ENCODE measurements at places on chromosomes 6 and 20. TPM values are rescaled to one million over a fixed set of nuclear protein-coding genes. Genes with fewer than 3 reads are reported as not detected.

DNA sequence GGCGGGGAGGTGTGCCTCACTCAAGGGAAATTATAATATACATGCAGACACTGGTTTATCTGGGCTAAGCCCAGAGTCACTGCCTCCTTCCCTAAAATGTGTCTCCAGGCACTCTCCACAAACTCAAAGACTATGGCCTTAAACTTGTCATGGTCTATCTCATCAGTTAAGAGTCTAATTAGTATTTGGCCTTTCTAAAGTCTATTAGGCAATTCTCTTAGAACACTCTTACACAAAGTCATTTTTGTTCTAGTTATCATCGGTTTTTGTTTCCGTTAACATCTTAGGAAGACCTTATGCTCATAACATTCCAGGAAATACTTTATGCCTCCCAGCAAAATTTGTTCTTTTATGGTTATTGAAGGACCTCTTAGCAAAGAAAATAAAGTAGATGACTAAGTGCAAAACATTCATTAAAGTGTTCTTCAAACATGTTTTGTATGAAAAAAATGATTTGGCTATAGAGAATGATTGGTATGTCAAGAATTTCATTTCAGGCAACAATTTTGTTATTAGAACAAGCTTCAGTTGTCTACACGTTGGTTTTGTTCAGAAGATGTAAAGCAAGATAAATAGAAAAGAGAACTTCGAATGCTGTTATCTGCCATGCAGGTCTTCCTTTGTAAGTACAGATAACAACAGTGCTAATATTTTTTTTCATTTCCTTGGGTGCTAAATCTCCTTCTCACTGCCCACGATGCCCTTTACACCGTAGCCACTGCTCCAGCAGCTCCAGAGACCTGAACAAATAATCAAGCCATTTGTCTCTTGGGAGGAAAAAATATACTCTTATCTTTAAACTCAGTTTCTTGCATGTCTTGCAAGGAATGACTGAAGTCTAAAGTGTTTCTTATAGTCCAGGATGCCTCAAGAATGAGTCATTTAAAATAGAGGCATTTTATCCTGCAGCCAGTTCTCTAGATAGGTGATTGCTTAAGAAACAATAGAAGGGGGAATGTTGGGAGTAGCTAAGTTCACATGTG lies 170.4 kb downstream of the HTR1B start:
- no peak for DNase-seq
- H3K27me3 ChIP-seq, result no peaks in the 10 kb centered on the region
- no peak overlapping the region for H3K4me3 ChIP-seq
- no peaks in the 10 kb centered on the region for H3K36me3 ChIP-seq

Gene CUTA
- total RNA-seq, result 163 TPM

DNA sequence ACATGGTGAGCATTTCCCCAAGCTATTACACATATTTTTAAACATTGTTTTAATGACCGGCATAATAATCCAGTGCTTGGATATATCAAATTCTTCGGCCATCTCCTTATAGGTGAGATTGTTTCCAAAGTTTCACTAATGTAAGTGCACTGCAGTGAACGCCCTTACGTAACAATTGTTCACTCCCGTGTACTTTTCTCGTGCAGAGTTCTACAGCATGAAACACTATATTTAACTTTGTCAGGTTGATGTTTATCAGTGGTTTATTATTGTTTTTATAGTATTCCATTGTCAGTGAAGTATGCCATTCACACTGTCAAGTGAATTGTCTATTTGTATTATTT lies 3.4 kb upstream of the GZF1 start:
- H3K36me3 ChIP-seq, result peaks cover 5% of the 10 kb centered on the region
- peaks cover 24% of the 10 kb centered on the region for H3K4me1 ChIP-seq
- H3K27me3 ChIP-seq, result no peaks in the 10 kb centered on the region
- no peak for DNase-seq
- peak overlapping the region; percentile 96 for H3K27ac ChIP-seq

DNA sequence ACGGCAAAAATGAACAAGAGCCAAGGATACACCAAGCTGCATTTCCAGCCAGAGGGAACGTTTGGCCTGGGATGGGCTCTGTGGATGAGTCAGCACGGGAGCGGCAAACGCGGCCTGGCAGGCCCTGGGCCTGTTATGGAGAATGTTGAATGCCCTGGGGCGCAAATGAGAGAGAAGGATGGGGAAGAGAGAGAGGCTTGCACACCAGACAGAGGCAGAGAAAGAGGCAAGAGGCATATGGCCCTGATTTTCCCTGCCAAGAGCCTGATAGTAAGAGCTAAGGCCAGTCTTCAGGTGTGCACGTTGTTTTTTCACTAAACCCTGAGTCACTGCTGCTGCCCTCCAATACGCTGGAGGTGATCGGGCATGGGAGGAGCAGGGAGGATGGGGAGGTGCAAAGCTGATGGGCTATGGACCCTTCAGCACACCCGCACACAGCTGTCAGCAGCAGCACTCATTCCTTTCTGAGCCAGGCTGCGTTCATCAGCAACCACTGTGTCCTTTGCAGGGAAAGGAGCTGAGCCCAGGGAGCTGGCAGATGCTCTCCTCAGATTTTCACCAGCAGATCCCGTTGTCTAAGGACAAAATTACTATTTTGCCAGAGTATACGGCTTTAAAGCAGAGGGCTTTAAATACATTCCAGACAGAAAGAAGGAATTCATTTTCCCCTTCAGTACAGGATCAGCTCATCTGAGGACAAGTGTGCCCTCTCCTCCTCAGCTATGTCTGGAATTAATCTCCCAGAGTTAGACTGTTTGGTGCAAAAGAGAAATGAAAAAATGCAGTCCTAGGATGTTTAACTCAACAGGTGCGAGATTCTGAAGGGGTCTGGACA lies 61.7 kb upstream of the SLC22A23 start:
- no peaks in the 10 kb centered on the region for H3K4me1 ChIP-seq
- H3K4me3 ChIP-seq, result no peak overlapping the region
- H3K27me3 ChIP-seq, result no peaks in the 10 kb centered on the region
- H3K27ac ChIP-seq, result no peak overlapping the region
- DNase-seq, result no peak

GRCh38 chr20:19918965-19919329 lies 98.2 kb upstream of the NAA20 start:
- DNase-seq, result no peak
- no peaks in the 10 kb centered on the region for H3K27me3 ChIP-seq

DNA sequence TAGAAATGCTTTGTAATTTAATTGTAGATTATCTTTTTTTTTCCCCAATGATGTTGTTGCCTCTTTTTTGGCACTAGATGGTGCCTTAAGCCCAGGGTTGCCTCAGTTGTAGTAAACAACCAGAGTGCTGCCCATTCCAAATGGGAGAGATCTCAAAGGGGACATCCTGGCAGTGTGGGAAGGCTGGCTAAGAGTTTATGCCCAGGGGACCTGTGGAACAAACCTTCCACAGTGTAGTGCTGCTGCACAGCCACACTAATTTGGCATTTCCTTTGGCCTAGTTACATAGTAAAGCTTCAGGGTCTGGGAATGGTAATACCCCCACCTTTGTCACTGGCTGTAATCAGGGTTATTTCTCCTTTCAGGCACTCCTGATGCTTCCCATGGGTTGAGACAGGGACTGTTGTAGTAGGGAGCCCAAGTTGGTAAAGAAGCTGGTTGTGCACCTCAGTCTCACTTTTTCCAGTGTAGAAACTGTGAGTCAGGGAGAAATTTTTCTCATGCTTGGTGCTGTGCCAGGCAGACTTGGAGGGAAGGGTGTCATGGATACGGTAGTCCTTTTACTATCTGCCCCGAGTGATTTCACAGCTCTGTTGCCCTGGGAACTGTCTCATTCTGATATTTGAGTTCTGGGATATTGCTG lies 177.8 kb upstream of the ECI2 start:
- no peak overlapping the region for H3K4me3 ChIP-seq
- no peak for DNase-seq

DNA sequence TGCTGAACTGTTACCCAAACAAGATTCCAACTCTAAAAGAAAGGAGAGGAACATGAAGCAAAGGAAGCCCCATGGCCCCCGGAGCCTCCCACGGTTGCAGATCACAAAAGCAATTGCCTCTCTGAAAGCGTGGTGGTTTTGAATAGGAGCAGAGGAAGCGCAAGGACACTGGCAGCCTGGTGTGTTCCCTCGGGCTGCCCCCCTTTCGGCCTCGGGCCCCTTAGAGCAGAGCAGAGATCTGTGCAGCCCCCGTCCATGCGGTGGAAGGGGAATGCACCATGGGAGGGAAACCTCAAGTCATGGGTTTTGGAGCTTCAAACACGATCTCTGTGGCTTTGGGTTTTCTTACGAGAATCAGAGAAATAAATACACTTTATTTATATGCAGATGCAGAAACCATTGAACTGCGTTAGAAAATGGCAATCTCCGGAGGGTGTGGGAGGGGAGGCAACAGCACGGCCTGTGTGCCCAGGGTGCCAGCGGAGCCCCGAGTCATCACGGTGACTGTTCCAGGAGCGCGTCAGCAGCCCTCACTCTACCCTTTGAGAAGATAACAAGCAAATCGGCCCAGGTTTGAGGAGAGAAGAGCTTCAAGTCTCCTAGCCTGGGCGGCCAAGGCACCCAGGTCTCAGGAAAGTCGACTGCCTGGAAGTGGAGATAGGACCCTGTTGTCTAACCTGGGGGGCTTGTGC lies 20.5 kb downstream of the FOXF2 start:
- H3K4me1 ChIP-seq, result no peaks in the 10 kb centered on the region
- peak; percentile 37 for DNase-seq
- no peak overlapping the region for H3K4me3 ChIP-seq
- H3K27ac ChIP-seq, result no peak overlapping the region

Gene CBLN4
- 0.35 TPM for total RNA-seq

GRCh38 chr6:52230685-52231084 lies 13.6 kb downstream of the IL17F start:
- H3K36me3 ChIP-seq, result no peaks in the 10 kb centered on the region
- no peaks in the 10 kb centered on the region for H3K4me1 ChIP-seq
- DNase-seq, result no peak
- no peaks in the 10 kb centered on the region for H3K27me3 ChIP-seq
- no peak overlapping the region for H3K4me3 ChIP-seq

GRCh38 chr6:7172649-7173048 lies 64.9 kb downstream of the RREB1 start:
- no peaks in the 10 kb centered on the region for H3K27me3 ChIP-seq
- peak overlapping the region; percentile 62 for H3K27ac ChIP-seq
- no peaks in the 10 kb centered on the region for H3K36me3 ChIP-seq
- H3K4me1 ChIP-seq, result peaks cover 37% of the 10 kb centered on the region

- DNase-seq, result no peak
- H3K4me1 ChIP-seq, result no peaks in the 10 kb centered on the region
- H3K27ac ChIP-seq, result no peak overlapping the region
- H3K27me3 ChIP-seq, result no peaks in the 10 kb centered on the region
These were observed 240.8 kb downstream of the TFAP2A start for GRCh38 chr6:10174056-10174455.

Gene KIF6
- total RNA-seq, result 2.9 TPM

GRCh38 chr6:122839906-122840305 lies 50.8 kb downstream of the SMPDL3A start:
- H3K27ac ChIP-seq, result no peak overlapping the region
- H3K36me3 ChIP-seq, result no peaks in the 10 kb centered on the region
- H3K4me3 ChIP-seq, result no peak overlapping the region
- H3K4me1 ChIP-seq, result no peaks in the 10 kb centered on the region

- H3K4me3 ChIP-seq, result no peak overlapping the region
- no peaks in the 10 kb centered on the region for H3K4me1 ChIP-seq
- H3K27me3 ChIP-seq, result no peaks in the 10 kb centered on the region
These were observed 318.6 kb downstream of the PRKN start for GRCh38 chr6:162408826-162409535.

DNA sequence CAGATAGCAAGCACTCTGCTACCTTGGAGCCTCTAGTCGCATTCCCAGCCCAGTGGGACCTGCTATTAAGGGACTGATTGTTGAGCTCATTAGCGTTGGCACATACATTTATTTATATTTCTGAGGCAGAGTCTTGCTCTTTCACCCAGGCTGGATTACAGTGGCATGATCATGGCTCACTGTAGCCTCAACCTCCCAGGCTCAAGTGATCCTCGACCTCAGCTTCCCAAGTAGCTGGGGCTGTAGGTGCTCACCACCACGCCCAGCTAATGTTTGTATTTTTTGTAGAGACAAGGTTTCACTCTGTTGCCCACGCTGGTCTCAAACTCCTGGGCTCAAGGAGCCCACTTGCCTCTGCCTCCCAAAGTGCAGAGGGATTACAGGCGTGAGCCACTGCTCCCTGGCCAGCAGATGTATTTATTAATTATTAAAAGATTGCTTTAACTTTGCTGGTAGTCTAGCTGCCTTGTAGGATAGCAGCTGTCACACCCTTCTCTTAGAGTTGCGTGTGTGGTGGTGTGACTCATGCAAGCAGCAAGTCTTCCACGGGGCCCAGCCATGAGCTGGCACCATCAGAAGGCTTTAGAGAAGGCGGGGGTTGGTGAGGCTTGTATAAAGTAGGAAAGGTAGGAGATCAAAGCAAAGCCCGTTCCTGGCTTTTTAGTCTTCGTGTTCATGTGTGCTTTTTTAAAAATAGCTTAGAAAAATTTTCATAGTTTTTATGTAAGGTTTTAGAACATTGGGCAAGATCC lies 16.5 kb downstream of the ACTR5 start:
- H3K27ac ChIP-seq, result no peak overlapping the region
- H3K36me3 ChIP-seq, result peaks cover 38% of the 10 kb centered on the region
- H3K4me3 ChIP-seq, result no peak overlapping the region
- no peaks in the 10 kb centered on the region for H3K4me1 ChIP-seq

Gene CLDN20
- not detected for total RNA-seq

- no peak overlapping the region for H3K27ac ChIP-seq
- no peaks in the 10 kb centered on the region for H3K4me1 ChIP-seq
- DNase-seq, result no peak
- no peaks in the 10 kb centered on the region for H3K27me3 ChIP-seq
- no peak overlapping the region for H3K4me3 ChIP-seq
These were observed 28.6 kb upstream of the ARFGEF2 start for GRCh38 chr20:48892891-48893290.

GRCh38 chr20:64140061-64140931 lies 24.0 kb upstream of the MYT1 start:
- H3K36me3 ChIP-seq, result no peaks in the 10 kb centered on the region
- no peak overlapping the region for H3K27ac ChIP-seq
- no peaks in the 10 kb centered on the region for H3K27me3 ChIP-seq
- H3K4me3 ChIP-seq, result no peak overlapping the region

Gene LTA
- total RNA-seq, result 0.35 TPM

Gene BMP5
- 0.76 TPM for total RNA-seq
